ENCODE measurements at places on chromosomes 16 and 17.

- no peak for DNase-seq
Observed at GRCh38 chr17:70206361-70207010, 37.2 kb downstream of the KCNJ2 start.

DNA sequence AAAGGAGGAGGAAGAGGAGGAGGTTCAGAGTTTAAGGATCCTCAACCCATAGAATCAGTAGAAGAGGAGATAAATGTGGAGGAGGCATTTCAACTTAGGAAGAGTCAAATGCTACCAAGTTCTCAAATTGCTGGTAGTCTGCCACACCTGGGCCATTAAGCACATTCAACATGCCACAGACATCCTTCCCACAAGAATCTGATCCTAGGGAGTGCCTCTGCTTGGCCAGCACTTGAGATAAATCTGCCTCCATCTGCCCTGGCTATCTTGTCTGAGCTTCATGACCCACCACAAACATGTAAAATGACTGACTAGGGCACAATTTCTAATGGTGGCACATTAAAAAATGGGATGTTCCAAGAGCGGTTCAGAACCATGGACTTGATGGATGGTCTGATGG, 37.3 kb upstream of the AXIN2 start:
- DNase-seq, result no peak

GRCh38 chr17:76223802-76224201, 16.5 kb downstream of the RNF157 start:
- no peak for DNase-seq

GRCh38 chr17:7897773-7898172, 9.2 kb downstream of the CHD3 start:
- DNase-seq, result peak; percentile 55

DNA sequence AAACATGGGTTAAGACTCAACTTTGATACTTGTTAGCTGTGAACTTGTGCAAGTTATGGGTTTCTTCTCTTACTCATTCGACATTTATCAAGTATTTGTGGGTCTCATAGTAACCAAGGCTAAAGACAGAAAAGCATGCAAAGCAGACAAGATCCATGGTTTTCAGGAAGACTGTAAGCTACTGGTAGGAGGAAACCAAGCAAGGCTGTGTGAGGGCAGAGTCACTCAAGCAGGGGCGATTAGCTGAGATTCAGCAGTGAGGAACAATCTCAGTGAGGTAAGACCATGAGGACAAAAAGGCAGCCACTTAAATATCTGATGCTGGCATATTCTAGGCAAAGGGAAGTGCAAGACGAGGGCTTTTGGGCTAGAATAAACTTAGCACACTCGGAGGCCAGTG, 29.5 kb downstream of the MBTD1 start:
- no peak for DNase-seq

DNA sequence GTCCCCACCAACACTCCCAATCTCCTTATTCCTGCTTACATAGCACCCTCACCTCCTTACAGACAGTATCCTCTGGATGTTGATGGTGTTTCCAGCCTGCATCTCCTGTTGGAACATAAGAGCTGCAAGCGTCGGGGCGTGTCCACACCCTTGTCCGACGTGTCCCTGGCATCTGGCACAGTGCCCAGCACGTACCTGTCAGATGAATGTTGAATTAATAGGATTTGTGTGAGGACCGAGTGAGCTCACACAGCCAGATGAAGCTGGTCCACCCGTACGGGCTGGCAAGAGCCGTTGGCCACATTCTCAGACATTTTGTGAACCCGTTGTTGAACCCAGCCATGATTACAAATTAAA, 12.2 kb upstream of the CBX4 start:
- DNase-seq, result no peak

- no peak for DNase-seq
Observed at GRCh38 chr16:11416228-11417001, 71.2 kb downstream of the RMI2 start.

DNA sequence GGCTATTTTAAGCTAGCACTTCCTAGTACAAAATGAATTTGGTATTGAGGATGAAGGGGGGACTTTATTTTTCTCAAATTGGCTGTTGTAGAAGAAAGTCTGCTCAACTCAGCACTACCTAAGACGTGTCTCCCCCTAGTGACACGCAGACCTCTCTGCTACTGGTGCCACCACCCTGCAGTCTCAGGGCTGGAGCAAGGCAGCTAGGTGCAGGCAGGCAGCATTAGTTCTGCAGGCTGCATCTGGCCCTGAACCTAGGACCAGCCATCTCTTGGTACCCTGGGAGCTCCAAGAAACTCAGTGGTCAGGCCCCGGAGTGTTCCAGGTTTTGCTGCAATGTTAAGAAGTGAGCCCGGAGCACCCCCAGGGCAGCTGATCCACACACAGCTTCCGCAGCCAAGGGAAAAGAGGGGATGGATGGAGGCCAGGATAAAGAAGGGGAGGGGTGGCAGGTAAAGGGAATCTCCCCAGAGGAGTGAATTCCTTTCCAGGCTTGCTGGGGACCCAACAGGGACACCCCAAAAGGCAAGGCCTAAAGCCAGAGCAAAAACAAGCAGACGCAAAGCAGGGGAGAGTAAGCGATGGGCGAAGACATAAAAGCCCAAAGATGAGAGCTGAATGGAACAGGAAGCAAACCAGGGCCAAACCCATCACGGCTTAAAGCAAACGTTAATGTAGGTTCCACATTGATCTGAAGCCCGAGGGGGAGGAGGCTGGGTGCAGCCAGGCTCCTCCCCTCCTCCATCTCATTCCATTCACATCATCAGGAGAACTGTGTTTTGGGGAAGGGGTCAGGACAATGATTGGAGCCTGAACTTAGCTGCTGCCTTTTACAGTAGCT, 200.5 kb downstream of the ZFHX3 start:
- DNase-seq, result peak; percentile 34

GRCh38 chr16:3982216-3982615, 101.7 kb upstream of the CREBBP start:
- no peak for DNase-seq

GRCh38 chr17:41678411-41678906, 10.2 kb upstream of the EIF1 start:
- DNase-seq, result peak; percentile 29

GRCh38 chr16:69382421-69382820, 3.4 kb downstream of the TERF2 start:
- DNase-seq, result no peak

GRCh38 chr16:25478476-25478875, 213.3 kb upstream of the HS3ST4 start:
- DNase-seq, result no peak

GRCh38 chr17:55327225-55328088, 62.7 kb downstream of the HLF start:
- DNase-seq, result no peak

DNA sequence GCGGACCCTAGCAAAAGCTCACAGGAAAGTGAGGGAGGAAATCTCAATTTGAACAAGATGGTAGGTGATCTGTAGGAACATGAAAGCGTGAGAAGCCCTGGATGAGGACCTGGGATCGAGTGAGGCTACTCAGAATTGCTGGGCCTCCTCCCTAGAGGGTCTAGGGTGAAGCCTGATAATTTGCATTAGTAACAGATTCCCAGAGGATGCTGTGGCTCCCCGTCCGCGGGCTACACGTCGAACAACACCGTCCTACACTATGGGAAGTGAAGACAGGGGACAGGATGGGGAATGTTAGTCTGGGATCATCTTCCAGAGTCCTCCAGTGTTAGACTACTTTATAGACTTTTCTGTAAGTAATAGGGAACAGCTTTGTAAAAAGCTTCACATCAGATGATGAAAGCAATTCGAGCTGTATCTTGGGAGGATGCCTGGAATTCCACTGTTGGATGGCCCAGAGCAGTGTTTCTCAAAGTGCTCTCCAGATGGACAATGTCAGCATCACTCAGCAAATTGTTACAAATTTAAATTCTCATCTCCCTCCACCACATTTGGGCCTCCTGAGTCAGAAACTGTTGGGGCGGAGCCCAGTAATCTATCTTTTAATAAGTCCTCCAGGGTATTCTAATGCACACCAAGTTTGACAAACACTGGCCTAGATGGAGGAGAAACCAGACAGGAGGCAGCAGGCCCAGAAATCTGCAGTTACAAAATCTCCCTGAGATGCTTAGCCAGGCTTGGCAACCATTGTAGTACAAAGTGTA, 6.5 kb downstream of the FNDC8 start:
- DNase-seq, result no peak

DNA sequence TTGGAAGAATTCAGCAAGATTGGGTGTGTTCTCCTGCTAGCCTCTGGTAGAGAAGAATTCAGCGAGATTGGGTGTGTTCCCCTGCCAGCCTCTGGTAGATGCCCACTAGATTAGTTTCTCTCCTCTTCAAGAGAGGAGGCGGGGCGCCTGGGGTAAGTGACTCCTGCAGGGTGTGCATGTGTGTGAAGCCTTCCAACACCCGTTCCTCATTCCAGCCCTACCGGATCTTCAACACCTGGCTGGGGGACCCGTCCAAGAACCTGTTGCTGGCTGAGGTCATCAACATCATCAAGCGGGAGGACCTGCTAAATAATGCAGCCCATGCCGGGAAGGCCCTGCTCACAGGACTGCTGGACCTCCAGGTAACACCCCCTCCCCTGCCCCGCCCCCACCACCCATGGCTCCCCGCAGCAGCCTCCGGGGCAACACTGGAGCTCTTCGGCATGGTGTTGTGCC, 21.3 kb downstream of the TMEM186 start:
- DNase-seq, result no peak

DNA sequence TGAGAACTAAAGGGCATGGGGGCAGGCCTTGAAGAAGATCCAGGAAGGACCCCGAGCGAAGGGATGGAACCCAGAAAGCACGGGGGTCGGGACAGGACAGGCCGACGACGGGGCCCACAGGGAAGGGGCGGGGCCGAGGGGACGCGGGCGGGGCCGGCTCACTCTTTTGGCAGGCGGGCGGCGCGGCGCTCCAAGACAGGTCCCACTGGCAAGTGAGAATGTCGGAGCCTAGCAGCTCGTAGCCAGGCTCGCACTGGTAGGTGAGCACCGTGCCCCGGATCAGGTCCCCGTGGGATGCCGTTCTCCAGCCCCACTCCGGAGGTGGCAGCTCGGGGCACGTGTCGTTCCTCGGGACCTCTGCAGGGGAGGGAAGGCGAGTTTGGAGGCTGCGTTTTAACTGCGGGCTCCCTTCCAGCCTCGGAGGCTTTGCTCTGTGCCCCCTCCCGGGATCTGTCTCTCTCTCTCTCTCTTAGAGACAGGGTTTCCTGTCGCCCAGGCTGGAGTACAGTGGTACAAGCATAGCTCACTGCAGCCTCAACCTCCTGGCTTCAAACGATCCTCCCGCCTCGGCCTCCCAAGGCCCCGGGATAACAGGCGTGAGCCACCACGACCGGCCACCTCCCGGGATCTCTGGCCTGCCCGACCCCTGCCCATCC, 13.7 kb upstream of the CDIPT start:
- no peak for DNase-seq

DNA sequence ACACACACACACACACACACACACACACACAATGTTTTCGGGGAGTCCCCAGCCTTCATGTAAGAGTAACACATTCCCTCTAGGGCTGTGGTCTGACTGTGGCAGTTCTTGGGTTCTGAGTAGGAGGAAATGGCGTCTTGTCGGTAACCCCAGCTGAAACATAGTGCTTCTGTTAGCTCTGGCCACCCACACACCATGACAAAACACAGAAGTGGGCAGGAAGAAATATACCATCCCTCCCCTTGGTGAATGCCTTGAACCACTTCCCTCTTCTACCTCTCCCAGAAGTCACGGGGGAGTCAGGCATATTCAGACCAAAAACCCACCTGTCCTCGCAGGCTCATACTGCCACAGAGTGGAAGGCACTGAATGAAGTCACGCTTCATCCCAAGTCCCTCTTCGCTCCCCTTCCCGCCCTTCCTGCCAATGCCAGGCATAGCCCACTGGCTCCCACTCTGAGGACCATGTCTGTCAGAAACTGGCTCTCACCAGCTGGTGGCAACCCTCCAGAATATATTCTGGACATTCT, 11.5 kb downstream of the SLC35B1 start:
- DNase-seq, result no peak

DNA sequence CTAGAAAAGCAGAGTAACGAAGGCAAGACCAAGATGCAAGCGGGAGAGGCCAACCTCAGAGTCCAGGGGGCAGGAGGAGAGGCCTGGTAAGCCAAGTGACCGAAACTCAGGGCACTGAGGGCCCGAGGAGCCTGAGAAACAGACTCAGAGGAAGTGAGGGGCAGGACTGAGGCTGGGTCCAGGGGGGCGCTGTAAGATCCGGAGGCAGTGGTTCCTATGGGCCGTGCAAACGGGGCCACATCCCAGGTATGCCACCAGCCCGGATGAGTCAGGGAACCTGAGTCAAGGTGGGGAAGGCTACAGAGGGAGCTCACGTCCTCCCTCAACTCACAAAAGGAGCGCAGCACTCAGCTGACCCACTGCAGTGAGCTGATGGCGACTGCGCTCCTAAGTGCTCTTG, 8.3 kb downstream of the ZDHHC7 start:
- DNase-seq, result no peak

- no peak for DNase-seq
Observed at GRCh38 chr16:84446084-84446483, 58.4 kb downstream of the MEAK7 start.

DNA sequence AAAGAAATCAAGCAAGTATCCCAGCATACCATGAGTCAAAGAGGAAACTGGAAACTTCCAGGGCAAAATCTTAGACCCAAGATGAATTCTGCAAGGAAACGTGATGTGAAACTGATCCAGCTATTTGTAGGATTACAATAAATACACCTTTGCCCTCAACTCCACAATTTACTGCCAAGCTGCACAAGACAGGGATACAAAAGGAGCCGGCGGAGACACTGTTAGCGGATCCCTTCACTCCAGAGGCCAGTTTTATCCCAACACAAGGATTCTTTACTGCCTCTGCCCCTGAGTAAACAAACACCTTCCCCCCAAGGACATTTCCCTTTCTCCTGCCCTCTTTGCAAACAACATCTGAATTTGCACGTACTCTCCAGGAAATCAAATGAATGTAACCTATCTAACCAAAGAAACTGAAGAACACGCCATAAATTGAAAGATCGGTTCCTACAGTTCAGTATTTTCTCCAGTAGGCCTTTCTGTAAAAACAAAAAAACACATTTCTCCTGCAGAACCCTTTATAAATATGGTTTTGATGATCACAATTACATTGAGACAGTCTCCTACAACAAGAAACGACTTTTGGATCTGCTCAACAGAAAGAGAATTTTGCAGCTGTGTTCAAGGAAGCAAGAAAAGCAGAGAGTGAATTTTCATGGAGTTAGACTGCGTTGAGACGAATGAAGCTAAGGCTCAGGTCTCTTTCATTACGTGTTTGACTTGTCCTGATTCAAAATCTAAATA, 1.4 kb upstream of the CBX2 start:
- DNase-seq, result no peak

DNA sequence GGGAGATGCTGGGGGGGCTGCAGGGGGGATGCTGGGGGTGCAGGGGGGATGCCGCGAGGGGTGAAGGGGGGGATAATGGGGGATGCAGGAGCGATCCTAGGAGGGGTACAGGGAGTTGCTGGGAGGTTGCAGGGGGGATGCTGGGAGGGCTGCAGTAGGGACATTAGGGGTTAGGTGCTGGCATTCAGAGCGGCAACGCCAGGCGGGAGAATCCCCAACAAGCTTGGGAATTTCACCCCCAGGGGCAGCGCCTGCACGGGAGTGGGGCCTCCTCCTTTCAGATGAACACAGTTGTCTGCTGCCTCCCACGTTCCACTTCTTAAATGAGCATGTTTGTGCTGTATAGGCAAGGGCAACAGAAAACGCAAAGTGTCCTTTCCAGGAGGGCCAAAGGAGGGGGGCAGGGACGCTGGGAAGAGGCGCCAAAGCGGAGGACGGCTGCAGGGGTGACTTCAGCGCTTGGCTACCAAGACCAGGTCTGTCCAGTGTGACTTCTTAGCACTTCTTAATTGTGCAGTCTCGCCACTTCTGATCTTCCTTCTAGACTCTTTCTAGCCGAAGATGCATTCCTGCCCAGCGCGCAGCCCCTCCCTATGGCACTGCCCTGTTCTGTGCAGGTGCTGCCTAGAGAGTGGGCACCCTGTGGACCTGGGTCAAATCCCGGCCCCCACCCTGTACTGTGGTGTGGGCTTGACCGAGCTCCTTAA, 2.0 kb upstream of the SLC6A4 start:
- DNase-seq, result no peak
